ENCODE measurements at places on chromosomes 2 and 18.

DNA sequence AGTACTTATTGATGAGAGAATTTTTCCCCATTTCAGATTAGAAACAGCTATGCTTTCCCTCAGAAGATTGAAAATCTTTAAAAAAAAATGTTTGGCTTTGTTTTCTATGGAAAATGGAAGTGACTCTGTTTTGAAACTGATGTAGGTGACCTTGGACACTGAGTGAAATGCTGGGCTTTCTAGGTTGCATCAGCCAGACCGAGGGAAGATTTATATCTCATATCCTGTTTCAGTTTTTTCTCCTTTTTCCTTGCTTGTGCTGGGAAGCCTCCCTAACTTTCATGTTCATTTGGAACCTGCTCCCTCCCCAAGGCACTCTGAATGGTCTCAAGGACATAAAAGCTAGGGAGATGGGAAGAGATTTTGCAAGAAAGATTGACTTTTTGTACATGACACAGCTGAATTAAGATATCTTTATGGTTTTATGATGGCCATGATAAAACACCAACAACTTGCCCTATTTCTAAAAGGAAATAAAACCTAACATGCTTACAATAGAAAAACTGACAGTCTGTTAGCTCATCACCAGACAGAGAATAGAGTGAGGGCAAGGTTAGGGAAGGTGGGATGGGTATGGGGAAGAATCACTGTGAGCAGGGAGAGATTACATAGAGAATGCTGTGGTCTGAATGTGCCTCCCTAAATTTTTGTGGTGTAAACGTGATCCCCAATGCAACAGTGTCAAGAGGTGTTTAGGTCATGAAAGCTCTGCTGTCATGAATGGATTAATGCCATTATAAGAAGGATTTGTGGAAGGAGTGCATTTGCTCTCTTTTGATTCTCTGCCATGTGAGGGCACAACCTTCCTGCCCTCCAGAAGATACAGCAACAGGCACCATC lies 249.7 kb downstream of the TPGS2 start:
- DNase-seq, result no peak

DNA sequence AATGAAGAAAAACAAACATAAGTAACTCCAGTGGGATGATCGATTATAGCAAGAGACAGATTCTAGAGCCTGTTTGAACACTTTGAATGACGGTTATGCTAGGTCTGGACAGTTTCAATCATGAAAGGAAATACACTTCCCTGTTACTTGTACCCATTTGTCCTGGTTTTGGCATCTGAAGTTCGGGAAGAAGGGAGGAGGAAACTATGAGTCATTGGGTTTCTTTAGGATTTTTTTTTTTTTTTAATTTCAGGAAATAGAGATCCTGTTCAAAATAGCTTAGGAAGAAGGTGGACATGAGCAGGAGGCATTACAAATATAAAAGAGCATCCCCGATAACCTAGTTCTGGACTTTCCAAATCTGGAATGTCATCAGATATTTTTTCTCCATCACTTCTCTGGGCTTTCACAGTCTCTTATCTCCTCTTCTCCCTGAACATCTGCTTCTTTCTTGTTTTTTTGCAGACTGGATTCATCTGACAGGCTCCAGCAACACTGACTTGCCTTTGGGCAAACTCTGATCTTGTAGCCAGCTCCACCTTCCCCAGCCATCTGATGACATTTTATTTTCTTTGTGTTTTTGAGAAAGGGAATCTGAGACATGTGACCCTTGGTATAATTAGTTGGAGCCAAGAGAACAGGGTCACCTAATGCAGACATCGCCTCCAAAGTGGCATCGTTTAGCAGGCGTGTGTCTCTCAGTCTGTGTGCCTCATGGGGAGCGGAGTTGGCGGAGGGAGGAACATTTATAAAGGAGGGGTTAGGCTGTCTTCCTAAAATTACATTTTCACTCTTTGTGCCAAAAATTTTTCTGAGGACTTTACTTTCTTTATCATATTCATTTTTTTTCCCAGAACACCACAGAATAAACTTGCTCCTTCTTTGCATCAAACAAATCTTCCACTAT lies 195.3 kb upstream of the EPHA4 start:
- DNase-seq, result no peak

DNA sequence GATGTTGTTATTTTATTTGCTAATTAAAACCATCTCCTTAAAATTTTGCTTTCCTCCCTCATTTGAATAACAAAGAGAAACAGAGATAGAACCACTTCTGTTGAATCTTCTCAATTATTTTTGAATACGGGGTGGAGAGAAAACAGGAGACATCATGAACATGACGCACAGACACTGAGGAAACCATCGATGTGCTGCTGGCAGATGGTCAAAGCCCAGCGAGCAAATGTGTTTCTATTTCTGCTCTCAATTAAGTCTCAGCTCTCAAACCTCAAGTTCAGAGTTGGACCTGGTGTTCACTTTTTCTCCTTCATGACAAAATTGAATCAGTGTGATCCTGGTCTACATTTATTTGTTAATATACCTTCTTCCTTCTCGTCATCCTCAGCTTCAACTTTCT lies 36.1 kb upstream of the TWIST2 start:
- DNase-seq, result no peak

DNA sequence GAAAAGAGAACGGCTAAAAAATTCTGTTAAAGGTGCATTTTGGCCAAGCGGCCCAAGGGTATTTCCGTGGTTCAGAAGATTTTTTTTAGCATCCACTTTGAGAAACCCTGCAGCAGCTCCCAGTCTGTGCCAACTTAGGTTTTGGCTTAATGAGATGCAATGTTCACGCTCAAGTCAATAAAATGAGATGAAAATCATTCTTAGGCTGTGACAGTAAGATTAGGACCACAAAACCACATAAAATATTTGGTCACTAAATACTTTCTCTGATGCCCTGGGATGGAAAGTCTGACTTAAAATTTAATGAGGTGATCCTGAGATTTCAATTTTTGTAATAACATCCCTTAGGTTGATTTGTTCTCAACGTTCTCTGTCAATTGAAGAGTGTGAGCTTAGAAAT lies 74.2 kb upstream of the FHL2 start:
- DNase-seq, result no peak
